ENCODE measurements at places on chromosomes 2 and 18.

DNA sequence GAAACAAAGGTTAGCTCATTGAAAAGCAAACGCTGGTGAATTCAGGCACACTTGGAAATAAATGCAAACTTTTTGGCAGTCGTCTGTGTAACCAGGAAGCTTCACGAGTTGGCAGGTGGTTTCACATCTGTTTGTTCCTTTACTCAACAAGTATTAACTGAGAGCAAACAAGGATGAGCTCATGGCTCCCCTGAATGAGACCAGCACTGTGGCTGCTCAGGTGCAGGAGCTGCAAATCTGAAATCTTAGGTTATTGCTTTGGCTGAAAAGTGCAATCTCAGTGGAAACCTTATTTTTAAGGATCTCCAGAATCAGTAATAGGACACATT lies 46.3 kb downstream of the SH3RF3 start:
- DNase-seq: no peak

DNA sequence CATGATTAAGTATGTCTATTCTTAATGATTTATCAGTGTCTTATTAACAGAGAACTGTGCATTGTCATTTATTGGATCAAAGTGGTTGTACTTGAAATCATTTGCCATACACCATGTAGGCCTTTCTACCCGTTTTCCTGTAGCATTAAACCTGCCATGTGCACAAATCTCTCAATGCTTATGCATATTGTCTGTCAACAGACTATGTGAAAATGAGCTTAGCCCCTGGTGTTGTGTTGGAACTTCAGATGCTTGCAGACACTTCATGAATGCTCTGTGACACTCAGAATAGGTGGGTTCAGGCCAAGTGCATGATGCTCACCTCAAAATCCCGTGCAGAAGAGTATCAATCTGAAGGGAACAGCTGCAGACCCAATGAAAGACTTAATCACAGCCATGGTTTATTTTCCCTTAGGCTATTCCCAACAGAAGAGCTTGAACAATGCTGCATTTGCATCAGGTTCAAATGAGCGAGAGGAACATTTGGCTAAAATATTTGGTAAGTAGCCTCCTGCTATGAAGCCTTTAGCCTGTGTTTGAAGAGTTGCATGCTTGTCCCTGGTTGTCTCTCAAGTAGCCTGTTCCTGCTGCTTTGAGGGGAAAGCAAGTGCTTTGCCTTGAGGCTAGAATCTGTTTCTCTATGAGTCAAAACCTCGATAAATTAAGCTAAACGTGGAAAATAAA lies 6.1 kb downstream of the C2orf92 start:
- no peak for DNase-seq

GRCh38 chr18:23583071-23583865 lies 3.0 kb downstream of the NPC1 start:
- DNase-seq: no peak

DNA sequence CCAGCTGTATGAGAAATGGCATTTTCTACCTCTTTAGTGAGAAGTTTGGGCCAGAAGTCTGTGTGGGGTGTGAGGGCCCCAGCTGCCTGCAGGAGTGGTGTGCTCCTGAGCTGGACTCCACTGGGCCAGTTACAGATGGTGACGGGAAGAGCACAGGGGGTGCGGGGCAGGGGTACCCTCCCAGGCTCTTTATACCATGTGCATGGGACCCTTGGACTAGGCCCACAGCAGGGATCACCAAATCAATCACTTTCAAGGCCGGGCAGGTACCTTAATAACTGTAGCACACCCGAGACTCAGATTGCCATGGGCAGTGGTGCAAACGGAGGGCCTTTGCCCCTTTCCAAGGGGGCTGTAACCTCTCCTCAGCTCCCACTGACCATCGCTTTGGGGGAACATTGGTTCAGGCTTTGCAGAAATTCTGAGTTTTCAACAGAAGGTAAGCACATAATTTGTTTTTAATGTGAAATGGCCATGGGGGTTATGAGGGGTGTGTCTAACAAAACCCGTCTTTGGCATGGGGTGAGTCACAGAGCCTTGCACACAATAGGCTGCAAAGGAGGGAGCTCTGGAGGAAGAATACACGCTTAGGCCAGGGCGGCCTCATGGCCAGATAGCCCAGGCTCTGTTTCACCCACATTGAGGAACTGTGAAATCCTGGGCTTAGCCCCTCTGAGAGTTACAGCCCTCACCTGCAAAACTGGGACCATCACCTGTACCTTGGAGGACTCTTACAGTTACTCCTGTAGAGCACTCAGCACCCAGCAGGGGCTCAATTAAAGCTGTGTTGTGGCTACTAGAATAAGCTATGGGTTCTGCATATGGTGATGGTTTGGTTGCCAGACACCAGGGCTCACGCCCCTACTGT lies 141.0 kb upstream of the BCL2L11 start:
- DNase-seq: no peak

- peak; percentile 58 for DNase-seq
These were observed at the start of gene RIF1 for GRCh38 chr2:151409601-151410484. TSS of gene RIF1 (plus strand) at chr2:151409902. CDS start at chr2:151410424, 522 bp downstream.

DNA sequence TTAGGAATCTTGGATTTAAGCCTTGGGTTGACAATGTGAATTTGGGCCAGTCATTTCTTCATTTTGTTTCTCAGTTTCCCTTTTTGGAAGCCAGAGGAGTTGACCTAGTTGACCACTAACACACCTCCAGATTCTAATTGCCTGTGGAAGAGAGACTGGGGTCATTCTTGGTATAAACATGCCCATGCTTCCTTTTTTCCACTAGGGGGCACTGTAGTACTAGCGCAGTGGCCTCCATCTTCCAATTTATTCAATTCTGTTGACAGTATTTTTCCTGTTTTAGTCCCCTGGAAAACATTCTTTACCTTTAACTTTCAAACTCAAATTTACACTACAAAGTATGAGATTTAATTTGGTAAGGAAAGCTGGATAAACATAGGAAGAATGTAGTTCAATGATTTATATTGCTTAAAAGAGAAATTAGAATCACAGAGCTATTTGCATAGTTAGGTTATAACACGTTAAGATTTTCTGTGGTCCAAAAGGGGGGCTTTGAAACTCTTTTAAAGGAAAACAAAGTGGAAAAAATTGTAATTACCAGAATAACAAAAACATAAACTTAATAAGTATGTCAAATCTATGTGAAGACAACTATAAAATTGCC lies 57.5 kb upstream of the AGPS start:
- no peak for DNase-seq

DNA sequence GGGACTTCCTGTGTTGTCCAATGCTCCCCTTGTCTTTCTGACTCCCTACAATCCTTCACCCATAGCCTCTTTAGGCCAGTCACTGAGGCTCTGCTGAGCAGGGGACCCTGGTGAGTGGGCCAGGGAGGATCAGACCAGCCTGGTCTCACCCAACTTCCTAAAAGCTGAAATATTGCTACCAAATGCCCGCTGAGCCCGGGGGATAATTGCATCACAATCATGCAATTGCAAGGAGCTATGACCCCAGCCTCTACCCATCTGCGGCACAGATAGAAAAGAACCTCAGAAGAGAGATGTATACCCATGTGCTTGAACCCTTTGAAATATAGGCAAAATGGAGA lies 3.7 kb upstream of the SP100 start:
- DNase-seq: no peak

DNA sequence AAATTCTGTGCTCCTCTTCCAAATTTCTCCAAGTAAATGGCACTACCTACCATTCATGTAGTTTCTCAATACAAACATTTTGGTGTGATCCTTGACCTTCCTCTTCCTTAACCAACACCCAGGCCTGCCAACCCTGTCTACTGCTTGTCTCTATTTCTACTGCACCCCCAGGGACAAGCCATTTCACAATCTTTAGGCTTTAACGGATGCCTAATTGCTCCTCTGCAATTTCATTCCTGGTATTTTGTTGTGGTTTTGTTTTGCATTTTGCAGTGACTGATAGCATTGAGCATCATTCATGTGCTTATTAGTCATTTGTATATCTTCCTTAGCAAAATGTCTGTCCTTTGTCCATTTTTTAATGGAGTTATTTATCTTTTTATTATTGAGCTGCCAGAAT lies 10.0 kb downstream of the FAP start:
- no peak for DNase-seq

DNA sequence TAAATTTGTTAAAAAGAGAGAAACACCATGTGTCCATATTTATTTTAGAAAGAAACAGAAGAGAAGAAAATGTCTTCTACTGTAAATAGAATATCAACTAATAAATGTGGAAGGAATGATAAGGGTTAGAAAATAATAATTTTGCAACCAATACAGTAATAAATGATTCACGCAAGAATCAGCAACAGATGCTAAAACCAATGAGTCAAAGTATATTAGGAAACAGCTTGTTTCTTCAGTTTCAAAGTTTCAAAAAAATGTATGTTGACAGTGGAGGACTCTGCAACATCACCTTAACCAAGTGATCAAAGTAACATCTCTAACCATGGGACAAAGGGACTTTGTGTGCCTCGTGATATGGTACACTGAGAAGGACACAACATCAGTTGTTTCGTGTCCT lies 147.0 kb downstream of the TWIST2 start:
- no peak for DNase-seq

- no peak for DNase-seq
These were observed 45.3 kb downstream of the POLE4 start for GRCh38 chr2:75003773-75004172.

GRCh38 chr2:46157966-46158310 lies 139.3 kb upstream of the EPAS1 start:
- DNase-seq: no peak

DNA sequence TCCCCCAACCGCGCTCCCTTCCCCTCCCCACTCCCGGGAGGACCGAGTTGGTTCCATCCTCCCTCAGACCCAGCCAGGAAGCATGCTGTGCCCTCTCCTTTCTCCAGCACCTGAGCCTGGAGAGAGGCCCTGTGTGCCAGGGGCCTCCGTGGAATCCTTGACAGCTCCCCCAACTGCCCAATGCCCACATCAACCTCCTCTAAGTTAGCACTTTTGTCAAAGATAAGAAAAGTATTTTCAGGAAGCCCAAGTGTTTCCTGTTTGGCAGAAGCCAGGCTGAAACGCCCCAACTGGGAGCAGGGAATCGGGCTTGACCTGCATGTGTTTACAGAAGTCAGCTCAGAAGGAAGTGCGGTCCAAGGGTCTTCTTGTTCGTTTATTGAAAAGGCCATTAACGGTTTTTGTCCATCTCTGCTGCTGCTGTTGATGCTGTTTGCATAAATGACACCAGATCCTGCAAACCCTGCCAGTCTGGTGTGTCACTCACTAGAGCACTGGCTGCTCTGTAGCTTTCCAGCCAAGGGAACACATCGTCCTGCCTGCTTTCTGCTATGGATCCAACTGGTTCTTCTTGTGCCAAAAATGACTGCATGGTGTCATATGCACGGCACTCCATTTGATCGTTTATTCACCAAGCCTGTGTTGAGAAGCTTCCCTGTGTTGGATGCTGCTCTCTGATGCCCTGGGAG lies 35.4 kb upstream of the COL6A3 start:
- DNase-seq: no peak

DNA sequence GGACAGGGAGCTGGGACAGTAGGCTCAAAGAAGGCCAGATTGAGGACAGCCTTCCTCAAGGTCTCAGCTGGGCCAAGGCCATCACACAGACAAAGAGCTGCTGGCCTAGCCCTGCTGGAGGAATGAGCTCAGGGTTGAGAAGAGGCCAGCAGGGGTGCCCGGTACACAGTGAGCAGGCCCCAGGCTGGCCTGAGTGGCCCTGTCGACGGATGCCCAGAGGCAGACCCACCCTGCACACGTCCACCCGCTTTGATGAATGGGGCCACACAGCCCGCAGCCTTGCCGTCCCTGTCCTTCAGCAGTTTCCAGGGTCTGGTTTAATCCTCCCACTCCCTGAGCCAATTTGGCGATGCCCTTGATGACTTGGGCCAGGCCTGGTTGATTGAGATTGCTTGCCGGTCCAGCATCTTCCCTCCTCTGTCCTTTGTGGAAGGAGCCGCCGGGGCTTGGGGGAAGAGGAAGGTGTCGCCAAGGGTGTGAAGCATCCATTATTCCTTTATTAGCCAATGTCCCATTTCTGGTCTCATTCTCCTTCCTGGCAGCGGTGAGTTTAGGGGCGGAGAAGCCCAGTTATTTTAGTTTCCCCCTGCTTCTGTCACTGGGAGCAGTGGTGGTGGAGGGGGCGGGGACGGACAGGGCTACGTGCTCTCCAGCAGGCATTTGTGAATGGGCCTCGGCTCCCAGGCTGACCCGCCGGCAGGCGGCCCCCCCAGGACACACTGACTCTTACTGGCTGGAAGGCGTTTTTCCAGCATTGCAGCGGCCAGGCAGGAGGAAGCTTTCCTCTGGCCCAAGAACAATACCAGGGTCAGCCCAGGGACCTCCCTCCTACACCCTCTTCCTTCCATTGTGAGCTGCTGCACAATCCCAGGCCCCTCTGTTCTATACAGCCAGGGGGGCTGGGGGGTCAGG lies 141.8 kb downstream of the CTIF start:
- DNase-seq: no peak

DNA sequence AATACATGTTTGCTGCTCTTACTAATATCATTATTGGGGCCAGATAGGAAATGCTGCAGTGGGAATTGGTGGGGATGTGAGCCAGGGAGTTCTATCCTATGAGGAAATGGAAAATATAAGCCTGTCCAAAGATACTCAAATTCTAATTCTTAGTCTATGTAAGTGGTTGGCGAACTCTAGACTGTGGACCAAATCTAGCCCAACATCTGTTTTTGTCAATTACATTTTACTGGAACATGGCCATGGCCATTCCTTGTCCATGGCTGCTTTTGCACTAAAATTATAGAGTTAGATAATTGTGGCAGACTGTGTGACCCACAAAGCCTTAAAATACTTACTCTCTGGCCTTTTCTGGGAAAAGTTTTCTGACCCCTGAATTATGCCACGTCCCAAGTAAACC lies 113.3 kb downstream of the MGAT5 start:
- DNase-seq: no peak

DNA sequence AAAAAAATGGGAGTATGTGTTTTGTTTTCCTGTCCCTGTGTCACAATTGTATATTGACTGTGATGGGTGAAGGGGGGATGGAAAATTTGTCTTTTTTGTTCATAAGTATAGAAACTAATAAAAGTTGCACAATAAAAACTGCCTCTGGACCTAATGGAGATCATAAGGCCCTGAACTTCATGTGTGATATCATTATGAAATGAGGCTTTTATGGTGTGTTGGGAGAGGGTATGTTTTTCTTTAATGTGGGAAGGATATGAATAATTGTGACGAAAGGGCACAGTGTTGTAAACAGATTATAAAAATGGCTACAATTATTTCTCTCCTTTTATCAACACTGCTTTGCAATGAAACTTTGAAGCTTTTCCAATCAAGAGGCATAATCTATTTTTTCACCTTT lies 1889.3 kb upstream of the CELF4 start:
- DNase-seq: no peak
